ENCODE measurements at places on chromosomes 2 and 18.

GRCh38 chr2:170887896-170888295 is 41.2 kb upstream of the GORASP2 start:
- DNase-seq: no peak

DNA sequence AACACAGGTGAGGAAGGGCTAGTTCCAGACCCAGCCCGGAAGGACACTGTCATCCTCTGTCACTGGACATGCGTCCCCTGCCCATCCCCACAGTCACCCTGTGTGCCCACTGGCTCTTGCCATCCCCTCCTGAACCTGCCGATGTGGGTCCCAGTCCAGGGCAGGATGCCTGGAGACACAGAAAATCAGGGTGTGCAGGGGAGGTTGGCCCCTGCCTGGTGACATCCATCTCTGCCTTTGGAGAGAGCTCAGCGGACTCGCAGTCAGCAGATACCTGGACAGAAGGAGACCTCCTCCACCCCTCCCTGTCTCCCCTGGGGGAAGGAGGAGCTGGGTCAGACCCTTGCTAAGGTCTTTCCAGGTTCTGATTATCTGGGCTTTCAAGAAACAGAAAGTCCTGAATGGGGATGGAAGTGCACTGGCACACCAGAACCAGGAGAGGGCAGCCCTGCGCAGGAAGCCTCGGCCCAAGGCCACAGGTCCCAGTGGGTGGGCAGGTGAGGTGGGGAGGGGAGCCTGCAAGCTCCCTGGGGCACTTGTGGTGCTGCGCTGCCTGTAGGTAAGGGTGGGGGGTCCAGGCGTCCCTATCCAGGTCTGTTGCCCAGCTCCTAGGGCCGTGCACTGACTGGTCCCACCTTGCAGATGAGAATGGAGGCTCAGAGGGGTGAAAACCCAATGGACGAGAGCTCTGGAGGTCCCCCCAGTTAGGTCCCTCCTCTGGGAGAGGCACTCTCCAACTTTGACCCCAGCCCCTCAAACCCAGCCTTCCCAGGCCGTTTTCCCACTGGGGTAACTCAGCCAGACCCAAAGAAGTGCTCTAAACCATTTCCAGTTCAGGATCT is 9.7 kb upstream of the OTOS start:
- DNase-seq: no peak

DNA sequence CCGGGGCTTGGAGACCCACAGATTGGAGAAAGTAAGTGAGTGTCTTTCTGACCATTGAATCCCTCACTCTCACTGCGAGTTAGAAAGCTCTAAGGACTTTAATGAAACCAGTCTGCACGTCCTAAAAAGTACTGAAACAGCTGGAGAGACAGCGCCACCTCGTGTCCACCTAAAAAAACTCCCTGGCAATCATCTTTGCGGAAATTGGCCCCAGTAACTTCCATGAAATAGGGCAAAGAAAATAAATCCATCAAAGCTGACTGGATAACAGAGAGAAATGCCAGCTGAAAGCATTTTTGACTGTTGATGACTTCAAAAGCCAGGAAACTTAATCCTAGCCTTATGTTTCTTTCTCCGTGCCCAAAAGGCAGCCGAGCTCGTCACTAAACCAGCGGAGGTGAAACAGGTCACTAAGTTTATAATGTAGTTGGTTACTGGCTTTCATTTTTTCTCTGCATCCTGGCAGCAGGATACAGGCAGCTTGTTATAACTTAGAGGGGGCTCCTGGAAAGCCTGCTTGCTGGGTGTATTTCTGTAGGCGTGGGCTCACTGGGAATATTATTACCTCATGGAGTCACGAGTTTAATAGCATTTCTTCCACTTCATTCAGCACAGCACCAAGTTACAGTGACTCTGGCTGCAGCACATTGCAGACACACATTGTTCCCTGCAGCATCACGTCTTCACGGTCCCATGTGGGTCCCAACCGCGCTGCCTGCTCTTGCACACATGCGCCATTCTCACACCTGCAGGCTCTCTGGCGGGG is 266.5 kb downstream of the HRH4 start:
- peak; percentile 86 for DNase-seq

DNA sequence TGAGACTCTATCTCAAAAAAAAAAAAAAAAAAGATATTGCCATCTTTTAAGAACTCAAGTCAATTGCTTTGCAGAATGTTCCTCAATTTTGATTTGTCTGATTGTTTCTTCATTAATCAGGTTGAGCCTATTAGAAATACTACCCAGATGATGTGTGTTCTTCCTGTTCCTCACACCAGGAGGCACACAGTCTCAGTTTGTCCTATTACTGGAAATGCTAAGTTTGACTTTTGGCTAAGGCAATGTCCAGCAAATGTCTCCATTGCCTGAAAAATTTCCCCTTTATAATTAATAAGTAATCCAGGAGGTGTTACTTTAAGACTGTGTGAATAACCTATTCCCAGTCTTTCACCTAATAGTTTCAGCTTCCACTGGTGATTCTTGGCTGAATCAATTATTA is 28.4 kb downstream of the BOLA3 start:
- no peak for DNase-seq

DNA sequence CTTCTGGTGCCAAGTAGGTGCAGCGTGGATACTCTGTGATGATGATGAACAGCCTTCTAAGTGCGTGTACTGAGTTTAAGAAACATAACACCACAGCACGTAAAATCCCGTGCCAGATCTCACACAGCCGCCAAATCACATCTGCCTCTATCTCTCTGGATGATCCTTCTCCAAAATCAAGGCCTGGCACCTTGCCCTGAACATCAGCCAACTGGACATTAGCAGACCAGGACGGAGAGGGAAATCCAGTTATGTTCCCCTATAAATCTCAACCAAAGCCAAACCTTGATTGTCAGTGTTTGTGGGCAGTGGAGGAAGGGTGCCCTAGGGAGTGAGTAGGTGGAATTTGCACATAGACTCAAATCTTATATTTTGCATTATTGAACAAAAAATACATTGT is 164.3 kb downstream of the MIB1 start:
- DNase-seq: no peak

- no peak for DNase-seq
Observed at GRCh38 chr2:197236816-197237215, 73.8 kb downstream of the ANKRD44 start.

DNA sequence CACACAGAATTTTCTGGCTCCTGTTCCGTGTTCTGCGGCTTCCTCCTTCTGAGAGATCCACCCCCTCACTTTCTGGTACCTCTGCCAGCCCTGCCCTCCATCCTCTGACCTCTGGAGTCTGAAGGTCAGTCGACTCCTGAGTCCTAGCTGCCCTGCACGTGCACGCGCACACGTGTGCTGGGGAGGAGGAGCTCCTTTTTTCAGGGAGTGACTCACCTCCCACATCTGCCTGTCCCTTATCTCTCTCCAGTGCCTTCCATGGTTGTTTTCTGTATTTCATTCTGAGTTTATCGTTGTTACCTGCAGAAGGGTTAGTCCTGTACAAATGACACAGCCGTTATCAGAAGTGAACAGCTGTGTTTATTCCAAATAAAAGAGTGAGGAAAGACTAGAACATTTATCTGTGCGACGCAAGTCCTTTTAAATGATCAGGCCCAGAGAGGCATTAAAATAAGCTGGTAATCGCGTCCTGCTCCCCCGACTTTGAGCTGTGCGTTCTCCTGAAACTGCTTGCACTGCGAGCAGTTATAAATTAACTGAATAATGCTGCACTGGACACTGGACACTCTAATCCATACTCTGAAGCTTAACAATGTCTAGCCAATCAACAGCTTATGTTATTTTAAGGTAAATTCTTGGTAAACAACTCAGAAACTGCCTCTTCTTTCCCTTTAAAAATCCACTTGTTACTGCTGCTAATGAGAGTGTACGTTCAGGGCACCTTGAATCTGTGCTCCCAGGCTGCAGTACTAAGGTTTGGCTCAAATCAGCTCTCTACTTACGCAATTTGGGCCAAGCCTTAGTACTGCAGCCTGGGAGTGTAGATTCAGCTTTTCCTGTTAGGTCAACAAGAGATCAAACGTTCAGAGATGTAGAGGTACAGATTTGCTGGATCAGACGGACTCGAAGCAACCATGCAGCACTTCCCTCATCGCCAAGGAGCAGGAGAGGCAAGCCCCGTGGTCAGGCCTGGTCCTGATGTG is 72.5 kb downstream of the GALR1 start:
- DNase-seq: no peak

GRCh38 chr18:55262021-55262560 is 302.8 kb upstream of the CCDC68 start:
- no peak for DNase-seq

DNA sequence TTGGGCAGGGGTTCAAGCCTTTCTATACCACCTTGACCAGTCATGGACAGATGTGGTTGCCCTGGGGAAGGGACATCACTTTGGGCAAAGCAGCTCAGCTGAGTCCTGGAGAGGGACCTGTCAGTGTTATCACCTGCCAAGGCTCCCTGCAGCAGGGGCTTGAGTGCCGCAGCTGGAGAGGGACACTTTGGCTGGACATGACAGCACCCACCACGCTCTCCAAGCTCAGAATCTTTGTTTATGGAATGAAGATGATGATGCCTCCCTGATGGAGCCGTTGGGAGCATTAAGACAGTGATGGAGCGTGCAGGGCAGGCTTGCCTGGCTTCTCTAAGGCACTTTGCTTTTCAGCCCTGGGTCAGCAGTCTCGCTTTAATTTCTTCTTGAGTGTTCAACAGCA is 4.3 kb upstream of the TFCP2L1 start:
- no peak for DNase-seq

DNA sequence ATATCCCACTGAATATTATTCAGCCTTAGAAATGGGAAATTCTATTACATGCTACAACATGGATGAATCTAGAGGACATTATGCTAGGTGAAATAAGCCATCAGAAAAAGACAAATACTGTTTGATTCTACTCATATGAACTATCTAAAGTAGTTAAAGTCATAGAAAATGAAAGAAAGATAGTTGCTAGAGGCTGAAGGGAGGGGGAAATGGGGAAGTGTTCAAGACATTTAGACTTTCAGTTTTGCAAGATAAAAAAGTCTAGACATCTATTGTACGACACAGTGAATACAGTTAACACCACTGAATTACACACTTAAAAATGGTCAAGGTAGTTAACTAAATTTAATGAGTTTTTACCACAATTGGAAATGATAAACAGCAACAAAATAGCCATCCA is 835.9 kb upstream of the CHAC2 start:
- DNase-seq: no peak

- DNase-seq: no peak
Observed at GRCh38 chr18:58870130-58870529, 5.5 kb downstream of the ZNF532 start.

GRCh38 chr2:117938611-117939010 is 75.3 kb downstream of the CCDC93 start:
- DNase-seq: no peak

DNA sequence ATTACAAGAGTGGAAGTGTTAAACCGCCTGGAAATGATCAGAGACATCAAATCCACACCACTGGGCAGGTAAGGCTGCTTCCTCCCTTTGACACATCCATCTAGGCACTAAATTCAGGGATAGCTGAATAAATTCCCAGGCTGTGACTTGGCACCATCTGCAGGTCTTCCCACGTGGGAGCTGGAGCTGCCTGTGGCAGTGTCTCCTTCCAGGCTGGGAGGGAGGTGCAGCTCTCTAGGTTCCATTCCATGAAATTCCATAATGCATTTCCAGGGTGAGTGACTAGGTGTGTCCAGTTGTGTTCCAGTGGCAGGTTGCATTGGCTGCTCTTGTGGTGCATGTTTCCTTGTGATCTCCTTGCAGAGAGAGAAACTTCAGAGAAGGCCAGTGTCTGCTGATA is 188.9 kb upstream of the CXCR4 start:
- no peak for DNase-seq

- DNase-seq: no peak
Observed at GRCh38 chr2:45332094-45332493, 279.0 kb downstream of the SRBD1 start.

GRCh38 chr2:117656546-117656945 is 157.9 kb upstream of the DDX18 start:
- no peak for DNase-seq

GRCh38 chr2:217805668-217806481 is 196.9 kb downstream of the TNS1 start:
- DNase-seq: no peak

DNA sequence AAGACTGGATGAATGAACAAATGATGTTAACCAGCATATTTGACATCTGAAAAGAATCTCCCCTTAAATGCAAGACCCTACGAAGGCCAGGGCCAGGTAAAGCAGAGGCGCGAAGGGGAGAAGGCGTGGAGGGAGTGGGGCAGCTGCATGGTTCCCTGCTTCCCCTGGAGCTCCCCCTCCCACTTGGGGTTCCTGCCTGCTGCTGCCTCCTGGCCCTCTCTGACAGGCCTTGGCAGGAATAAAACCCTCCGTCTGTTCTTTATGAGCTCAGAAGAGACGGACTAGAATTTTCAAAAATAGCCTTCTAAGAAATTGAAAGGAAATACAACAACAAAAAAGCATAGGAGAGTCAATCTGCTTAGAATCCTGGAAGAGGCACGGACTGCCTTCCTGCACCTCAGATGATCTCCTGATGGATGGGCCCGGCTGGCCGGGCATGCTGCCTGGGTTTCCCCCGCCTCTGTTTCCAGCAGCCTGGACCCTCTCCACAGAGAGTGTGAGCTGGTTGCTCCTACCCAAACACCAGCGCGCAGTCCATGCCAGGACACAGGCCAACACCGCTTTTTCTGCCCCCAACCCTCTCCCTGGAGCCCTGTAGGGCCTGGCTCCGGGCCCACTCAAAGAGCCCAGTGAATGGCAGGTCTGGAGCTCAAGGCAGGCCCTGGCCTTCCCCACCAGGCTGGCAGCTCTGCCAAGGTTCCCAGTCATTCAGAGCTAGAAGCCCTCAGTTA is 23.9 kb downstream of the CFAP65 start:
- peak; percentile 88 for DNase-seq

DNA sequence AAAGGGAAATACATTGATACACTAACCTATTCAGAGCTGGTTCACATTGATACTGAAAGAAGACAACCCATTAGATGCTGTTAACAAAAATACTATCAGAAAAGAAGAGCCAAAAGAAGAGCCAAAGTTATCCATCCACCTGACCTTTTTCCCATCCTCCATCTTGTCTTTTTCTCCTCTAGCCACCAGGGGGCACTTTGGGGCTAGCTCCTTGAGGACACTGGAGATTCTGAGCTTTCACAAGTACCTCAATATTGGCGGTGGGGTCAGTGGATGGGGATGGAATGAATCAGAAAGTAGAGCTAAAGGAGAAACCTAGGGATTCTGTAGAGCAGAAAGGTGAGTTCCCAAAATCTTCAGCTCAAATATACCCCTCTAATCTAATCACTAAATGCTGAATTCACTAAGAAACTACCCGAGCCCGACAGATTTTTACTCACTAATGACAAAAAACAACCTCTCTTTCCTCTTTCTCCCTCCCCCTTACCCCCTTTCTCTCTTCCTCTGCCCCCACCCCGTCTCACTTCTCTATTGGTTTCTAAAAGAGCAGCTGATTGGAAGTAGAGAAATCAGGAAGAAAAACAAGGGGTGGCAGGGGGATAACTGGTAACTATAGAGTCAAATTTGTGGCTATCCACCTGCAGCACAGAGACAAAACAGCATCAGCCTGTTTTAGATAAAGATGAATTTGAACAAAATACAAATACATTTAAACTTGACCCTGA is 203.3 kb downstream of the TCF4 start:
- no peak for DNase-seq

GRCh38 chr18:70666936-70667335 is 378.1 kb downstream of the SOCS6 start:
- DNase-seq: no peak

- no peak for DNase-seq
Observed at GRCh38 chr18:76908277-76908676, 85.9 kb downstream of the ZNF236 start.
